Left lung (tissue), 14 donors: ENCODE measurements at places on chromosomes 16 and 17. TPM values are rescaled to one million over a fixed set of nuclear protein-coding genes. Genes with fewer than 3 reads are reported as not detected.

GRCh38 chr16:58938811-58939210 lies 204.7 kb upstream of the GOT2 start:
- no peaks in the 10 kb centered on the region for H3K36me3 ChIP-seq
- H3K4me1 ChIP-seq = no peaks in the 10 kb centered on the region
- H3K27me3 ChIP-seq = no peaks in the 10 kb centered on the region
- no peak overlapping the region for H3K27ac ChIP-seq

Gene HNF1B
- 9.6 TPM for total RNA-seq

Gene NR1D1
- total RNA-seq = 6.5 TPM

GRCh38 chr17:42784409-42784808 lies 4.0 kb downstream of the WNK4 start:
- DNase-seq = peak; percentile 80
- no peak overlapping the region for H3K4me3 ChIP-seq
- peaks cover 27% of the 10 kb centered on the region for H3K4me1 ChIP-seq
- no peaks in the 10 kb centered on the region for H3K36me3 ChIP-seq
- no peak overlapping the region for H3K27ac ChIP-seq

Gene SCNN1G
- 7.8 TPM for total RNA-seq

DNA sequence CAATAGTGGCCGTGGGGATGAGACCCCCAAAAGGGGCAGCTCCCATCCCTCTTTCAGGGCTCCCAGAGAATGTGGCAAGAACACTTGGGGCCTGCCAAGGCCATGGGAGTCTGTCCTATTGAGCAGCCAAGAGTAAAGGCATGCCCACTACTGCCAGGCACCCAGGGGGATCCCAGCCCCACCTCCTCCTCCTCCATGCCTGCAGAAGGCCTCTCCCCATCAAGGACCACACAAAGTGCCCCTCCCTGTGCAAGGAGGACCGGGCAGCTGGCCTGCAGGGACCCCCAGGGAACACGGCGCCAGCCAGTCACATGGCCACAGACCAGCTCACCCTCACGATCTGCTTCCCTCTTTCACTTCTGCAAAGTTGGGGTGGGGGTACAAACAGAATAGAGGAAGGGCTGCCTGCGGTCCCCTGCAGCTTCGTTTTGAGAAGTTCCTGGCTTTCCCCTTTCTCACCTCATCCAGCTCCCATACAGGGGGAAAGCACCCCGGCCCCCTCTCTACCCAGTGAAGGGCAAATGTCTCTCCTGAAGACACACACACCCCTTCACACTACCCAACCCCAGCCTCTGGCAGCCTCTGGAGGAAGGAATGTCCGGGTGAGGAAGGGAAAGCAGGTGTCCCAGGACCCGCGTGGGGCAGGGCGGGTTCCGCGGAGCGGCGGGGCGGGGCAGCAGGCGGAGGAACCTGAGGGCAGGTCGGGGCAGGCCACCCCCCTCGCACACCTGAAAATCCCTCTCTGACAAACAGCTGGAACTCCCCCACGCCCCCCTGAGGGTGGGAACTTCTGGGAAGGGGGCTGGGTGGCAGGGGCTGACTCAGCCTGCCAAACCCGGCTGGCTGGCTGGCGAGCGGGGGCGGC lies 2.0 kb downstream of the PPP1R9B start:
- no peaks in the 10 kb centered on the region for H3K27me3 ChIP-seq
- peaks cover 74% of the 10 kb centered on the region for H3K4me1 ChIP-seq
- peaks cover 19% of the 10 kb centered on the region for H3K36me3 ChIP-seq

DNA sequence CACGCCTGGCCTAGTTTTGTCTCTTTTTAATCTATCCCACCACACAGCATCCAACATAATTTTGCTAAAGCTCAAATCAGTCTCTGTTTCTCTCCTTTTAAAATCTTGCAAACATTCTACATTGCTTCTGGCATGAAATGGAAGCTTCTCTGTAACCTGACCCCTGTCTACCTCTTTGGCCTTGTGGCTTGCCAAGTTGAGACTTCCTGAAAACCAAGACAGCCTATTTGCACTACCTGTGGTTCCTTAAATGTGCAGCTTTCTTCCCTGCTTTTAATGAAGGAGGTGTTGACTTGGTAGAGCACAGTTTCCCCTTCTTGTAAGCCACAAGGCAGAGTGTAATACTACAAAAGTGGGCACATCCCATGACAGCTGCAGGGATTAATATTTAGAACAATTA lies 6.0 kb upstream of the CCL3 start:
- no peaks in the 10 kb centered on the region for H3K27me3 ChIP-seq
- no peak for DNase-seq
- H3K4me1 ChIP-seq = no peaks in the 10 kb centered on the region
- no peaks in the 10 kb centered on the region for H3K36me3 ChIP-seq

GRCh38 chr17:46818316-46818928 lies at the start of gene WNT3:
TSS of gene WNT3 (minus strand) at chr17:46818692. CDS start at chr17:46818597, 95 bp downstream.
- H3K27me3 ChIP-seq = peaks cover 62% of the 10 kb centered on the region
- peak within 1 kb of the TSS; percentile 13 for H3K4me3 ChIP-seq
- no peak within 1 kb of the TSS for H3K27ac ChIP-seq
- H3K36me3 ChIP-seq = no peaks in the 10 kb centered on the region
- H3K4me1 ChIP-seq = peaks cover 19% of the 10 kb centered on the region

DNA sequence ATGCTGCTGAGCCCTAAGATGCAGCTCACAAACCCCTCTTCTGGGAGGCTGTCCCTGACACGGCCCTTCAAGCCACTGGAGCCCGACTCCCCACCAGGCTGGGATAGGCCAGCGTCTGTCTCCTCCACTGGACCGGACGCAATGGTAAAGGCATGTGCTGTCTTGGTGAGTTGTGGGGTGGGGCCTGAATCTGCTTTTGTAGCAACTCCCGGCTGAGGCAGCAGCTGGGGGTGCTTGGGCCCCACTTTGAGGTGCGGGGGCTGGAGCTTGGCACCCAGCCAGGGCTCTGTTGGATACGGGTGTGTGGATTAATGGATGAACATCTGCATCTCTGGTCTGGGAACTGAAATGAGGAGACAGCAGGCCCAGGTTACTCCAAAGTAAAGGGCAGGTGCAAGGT lies 3.5 kb upstream of the NLRC3 start:
- peaks cover 35% of the 10 kb centered on the region for H3K36me3 ChIP-seq
- no peak overlapping the region for H3K27ac ChIP-seq
- peak; percentile 52 for DNase-seq
- H3K27me3 ChIP-seq = peaks cover 32% of the 10 kb centered on the region

DNA sequence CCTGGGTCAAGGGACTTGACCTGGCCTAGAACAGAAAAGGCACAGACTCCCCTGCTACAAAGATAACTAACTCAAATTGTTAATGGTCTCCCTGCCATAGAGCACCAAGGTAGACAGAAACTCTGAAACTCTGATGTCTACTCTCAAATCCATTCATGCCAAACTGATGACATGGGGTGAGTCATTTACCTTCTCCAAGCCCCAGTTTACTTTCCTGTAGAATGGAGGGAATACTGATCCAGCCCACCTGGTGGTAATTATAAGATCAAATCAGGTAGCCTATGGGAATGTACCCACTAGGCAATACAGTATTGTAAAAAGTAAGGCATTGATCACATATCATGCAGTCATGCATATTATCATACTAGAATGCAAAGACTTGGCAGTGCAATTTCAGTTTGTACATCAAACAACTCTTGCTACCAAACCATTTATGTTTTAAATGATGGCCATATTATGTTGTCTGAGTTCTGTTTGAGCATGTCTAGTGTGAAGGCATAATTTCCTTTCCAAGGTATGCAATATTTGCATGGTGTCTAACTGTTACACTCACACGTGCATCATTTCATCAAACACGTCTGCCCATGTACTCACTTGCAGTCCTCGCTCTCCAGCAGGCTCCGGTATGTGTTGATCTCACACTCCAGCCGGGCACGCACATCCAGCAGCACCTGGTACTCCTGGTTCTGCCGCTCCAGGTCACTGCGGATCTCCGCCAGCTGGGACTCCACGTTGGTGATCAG lies 3.0 kb downstream of the KRT31 start:
- DNase-seq = no peak
- H3K27ac ChIP-seq = no peak overlapping the region
- no peak overlapping the region for H3K4me3 ChIP-seq
- no peaks in the 10 kb centered on the region for H3K36me3 ChIP-seq
- H3K4me1 ChIP-seq = no peaks in the 10 kb centered on the region
- H3K27me3 ChIP-seq = no peaks in the 10 kb centered on the region

- H3K36me3 ChIP-seq = no peaks in the 10 kb centered on the region
- no peaks in the 10 kb centered on the region for H3K4me1 ChIP-seq
- H3K27ac ChIP-seq = no peak overlapping the region
These were observed 10.8 kb upstream of the NME1 start for GRCh38 chr17:51142597-51142996.

GRCh38 chr16:86516623-86517003 lies 6.3 kb downstream of the FOXF1 start:
- H3K27me3 ChIP-seq = peaks cover 52% of the 10 kb centered on the region
- H3K36me3 ChIP-seq = no peaks in the 10 kb centered on the region
- peak overlapping the region; percentile 83 for H3K27ac ChIP-seq
- no peak for DNase-seq
- H3K4me3 ChIP-seq = peak overlapping the region; percentile 54
- peaks cover 15% of the 10 kb centered on the region for H3K4me1 ChIP-seq

DNA sequence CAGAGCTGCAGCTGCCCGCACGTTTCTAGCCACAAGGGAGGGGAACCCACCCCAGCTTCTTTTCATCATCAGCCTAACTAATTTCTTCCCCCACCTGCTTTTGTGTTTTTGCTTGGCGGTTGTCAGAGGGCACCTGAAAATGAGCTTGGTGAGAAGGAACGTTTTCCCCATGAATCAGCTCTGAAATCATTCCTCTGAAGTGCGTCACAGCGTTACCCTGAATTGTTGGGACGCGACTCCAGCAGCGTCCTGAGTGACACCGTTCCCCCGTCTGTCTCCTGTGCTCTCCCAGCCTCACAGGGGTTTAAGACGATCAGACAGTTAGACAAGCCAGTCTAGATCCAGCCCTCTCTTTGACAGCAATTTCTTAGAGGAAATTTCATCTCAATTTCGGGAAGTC lies 722.9 kb upstream of the EEF2KMT start:
- no peak overlapping the region for H3K27ac ChIP-seq
- no peaks in the 10 kb centered on the region for H3K36me3 ChIP-seq
- no peaks in the 10 kb centered on the region for H3K27me3 ChIP-seq
- H3K4me3 ChIP-seq = no peak overlapping the region
